ENCODE measurements at places on chromosomes 3 and 15.

DNA sequence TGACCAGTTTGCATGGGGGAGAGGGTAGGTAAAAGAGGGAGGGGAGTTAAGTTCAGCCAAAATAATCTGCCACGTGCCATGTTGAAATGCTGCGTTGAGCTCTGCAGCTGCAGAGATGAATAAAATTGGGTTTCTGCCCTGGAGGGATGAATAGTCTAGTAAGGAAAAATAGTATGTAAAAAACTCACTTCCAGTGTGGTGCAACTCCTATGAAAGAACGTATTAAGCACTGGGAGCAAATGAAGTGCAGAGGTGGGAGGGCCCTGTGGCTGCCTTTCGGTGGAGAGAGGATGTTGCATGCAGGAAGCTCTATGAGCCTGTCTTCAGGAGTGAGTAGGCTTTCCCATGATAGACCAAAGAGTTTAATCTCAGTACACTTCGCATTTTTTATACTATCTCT is 8.6 kb downstream of the CEP63 start:
- DNase-seq: no peak

- DNase-seq: no peak
These were observed 69.1 kb downstream of the PEX5L start for GRCh38 chr3:179967622-179968021.

- peak; percentile 44 for DNase-seq
These were observed at the start of gene ADPRH for GRCh38 chr3:119579366-119580066. Gene ADPRH, plus strand, starts transcription at chr3:119579492. Its CDS starts 2,678 bp downstream, at chr3:119582170.

GRCh38 chr15:72592676-72593075 is 61.8 kb upstream of the GOLGA6B start:
- DNase-seq: no peak

DNA sequence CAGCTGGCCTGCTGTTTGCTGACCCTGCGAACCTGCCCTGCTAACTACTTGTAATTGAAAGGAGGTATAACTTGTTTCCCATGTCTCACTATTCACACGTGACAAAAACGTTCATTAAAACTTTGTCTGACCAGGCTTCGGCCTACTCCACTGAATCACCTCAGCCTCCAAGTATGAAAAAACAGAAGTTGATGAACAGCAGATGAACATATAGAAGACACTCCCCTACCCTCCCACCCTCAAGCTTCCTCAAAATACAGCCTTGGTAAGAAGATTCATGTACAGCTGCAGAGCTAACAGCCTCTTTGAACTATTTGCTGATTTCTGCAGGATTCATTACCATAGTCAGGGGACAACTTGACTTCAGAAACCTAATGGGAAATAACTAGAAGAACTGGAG is 10.7 kb downstream of the RBM15B start:
- DNase-seq: no peak

- peak; percentile 30 for DNase-seq
These were observed 199.5 kb downstream of the GOLGA6L6 start for GRCh38 chr15:20341901-20342600.

DNA sequence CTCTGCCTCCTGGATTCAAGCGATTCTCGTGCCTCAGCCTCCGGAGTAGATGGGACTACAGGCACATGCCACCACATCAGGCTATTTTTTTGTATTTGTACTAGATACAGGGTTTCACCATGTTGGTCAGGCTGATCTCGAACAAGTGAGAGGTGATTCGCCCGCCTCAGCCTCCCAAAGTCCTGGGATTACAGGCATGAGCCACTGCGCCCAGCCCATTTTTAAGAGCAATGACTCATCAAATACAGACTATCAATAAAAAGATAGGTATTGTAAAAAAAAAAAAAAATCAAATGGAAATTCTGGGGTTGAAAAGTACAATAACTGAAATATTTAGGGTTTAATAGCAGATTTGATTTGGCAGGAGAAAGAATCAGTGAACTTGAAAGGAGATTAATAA is 129.0 kb downstream of the TJP1 start:
- DNase-seq: no peak

- DNase-seq: no peak
These were observed 693 bp downstream of the DISP2 start for GRCh38 chr15:40358471-40359353.

DNA sequence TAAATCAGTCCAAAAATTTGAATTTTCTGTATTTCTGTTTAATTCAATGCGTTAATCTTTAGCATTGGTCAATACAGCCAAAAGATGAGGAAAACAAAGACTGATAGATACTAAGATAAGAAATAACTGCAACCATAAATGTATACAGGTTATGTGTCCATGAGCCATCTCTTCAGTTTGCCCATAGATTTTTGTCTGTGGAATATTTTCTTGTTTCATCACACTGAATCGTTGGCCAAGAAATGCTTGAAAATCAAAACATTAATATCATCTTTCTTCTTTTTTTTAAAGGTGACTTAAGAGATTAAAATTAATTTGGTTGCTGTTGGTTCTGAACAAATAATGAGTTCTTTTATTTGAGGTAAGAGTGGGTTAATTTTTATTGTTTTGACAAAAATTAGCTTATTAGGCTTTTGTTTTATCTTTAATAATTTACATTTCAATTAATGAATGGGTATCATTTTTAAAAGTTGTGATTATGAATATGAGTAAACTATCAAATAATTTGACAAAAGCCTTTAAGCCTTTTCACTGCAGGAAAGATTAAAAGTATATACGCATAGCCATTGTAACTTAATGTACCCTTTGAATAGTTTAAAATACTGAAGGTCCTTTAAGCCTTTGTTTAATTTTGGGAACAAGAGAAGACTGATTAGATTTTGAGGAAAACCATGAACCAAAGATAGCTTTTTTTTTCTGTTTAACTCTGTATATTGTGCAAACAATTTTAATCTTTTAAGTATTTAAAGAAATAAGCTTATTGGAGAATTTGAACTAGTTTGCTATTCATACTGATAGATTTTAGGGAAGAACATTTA is 14.7 kb upstream of the CHD2 start:
- no peak for DNase-seq

GRCh38 chr3:13282986-13283876 is 136.9 kb downstream of the NUP210 start:
- no peak for DNase-seq

- no peak for DNase-seq
These were observed 488 bp downstream of the THSD4 start for GRCh38 chr15:71115567-71116351.

- no peak for DNase-seq
These were observed 238.2 kb downstream of the GREM1 start for GRCh38 chr15:32956006-32956405.

DNA sequence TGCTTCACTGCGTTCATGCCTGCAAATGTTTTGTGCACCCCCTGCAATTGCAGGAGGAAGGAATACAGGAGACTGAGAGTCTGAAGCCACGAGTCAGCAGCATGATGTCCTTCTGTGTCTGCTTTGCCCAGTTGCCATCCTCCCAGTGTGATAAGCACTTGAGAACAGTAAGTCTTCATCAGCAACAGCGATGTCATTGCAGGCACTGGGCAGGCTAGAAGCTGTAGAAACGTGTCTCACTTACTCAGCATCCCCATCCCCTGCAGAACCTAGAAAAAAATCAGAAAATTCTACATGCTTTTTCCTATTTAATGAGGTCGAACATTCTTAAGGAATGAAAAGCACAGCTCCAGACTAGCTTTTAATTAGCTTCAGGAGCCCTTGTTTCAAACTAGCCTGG is 156.5 kb upstream of the LPP start:
- no peak for DNase-seq

DNA sequence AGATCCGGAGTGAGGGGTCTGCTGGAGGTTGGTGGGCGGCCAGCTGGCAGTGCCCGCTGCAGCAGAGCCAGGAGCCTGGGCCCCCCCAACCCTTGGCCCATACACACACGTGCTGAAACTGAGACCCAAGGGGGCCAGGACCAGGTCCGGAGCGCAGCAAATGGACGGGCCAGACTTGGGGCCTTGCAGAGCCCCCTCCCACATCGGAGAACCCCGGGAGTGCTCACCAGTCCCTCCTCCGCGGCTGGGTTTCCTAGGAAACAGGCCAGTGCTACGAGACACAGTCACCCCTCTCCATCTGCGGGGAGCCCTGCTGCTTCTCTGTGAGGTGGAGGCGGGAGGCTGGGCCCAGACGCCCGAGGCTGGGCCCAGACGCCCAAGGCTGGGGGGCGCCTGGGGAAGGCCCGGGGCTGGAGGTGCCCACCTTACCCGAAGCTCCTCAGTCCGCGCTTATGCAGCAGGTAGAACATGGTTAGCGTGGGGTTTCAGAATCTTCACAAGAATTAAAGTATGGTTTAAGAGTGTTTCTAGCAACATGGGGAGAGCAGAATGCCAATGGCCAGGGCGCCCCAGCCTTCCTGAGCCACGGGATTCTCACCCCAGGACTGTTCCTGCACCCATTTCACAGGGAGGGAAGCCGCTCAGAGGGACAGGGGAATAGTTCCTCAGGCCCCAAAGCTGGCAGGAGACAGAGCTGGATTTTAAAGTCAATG is 135.0 kb upstream of the PRR20G start:
- no peak for DNase-seq

GRCh38 chr3:152416808-152417580 is 148.3 kb downstream of the MBNL1 start:
- no peak for DNase-seq

DNA sequence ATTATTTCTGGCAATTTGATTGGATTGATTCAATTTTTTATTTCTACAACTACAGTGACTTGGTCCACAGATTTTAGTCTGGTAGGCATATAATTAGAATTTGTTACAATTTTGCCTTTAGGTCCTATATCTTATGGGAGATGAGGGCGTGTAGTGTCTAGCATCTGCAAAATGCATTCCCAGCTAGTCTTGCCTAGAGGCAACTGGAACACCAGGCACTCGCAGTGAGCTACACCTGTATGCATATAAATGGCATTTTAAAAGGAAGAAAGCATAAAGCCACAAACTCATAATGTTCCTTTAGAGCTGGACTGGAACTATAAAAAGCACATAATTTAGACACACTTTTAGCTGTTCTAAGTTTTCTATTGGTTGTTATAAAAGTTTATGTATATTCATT is 17.9 kb upstream of the SPPL2A start:
- no peak for DNase-seq

DNA sequence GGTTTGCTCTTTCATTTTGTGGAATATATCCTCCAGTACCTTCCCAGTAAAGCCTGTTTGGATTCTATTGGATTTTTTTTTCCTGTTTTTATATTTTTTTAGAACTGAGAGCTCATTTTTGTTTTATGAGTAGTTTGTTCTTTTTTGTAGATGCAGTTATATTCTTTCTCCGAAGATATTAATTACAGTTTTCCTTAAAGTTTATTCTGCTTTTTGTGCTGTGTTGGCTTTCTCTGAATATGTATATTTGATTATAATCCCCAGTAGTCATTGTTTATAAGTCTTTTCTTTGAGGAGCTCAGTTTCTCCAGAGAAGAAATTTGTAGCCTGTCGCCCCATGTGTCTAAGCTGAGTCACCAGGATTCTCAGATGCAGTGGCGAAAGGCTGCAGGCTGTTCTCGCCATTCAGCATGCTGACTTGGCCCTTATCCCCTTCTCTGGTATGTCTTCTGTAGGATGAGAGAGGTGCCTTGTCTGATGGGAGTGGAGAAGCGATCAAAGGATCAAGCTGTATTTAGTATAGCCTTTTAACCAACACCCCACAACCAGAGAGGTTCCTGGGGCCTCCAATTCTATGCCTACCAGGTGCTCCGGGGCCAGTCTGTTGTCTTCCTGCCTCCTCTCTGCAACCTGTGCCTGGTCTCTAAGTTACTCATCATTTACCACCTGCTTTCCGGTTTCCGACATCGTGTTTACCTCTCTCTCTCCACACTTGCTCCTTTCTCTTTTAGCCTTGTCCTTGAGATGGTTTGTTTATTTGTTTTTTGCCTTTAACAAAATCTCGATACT is 31.7 kb upstream of the MFSD1 start:
- no peak for DNase-seq

GRCh38 chr3:68163062-68163461 is 508.6 kb upstream of the SUCLG2 start:
- DNase-seq: no peak

DNA sequence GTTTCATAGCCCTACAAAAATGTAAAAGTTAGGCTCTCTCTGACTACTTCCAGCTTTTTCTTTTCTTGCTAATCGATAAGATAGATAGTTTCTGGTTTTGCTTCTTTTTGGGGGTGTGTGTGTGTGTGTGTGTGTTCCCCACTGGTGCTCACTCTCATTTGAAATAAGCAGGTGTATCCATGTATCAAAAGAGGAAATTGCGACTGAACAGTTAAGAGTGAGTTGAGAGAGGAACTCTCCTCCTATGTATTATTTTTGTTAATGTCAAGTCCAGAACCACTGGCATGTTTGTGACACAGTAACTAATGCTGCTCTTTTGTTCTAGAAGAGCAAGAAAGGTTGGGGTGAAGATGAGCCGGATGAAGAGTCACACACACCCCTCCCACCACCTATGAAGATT is 96.7 kb upstream of the UMPS start:
- no peak for DNase-seq

DNA sequence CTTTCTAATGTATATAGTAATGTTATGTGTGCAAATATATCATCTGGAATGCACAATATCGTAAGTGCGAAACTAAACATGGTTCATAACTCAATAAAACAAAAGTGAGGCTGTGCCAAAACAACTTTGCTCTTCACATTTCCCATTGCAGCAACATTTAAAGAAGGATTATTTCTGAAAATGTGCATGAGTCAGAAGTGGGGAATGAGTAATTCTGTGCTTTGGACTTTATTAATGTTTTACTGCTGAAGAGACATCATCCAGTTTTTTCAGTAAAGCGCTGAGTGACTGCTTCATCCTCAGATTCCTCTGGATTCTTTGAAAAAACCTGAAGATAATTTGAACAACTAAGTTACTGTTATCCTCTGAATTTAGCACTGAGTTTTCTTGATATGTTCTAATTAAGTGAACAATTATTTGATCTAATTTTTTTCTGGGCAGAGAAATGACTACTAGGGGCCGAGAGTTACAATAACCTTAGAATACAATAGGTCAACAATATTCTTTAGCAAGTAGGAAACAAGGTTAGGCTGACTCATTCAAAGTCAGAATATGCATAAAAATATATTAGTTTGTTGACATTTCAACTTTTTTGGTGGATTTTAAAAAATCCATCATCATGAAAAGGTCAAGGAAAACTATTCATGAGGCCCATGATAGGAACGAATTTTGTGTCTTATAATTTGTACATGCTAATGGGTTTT is 20.0 kb upstream of the PLCL2 start:
- no peak for DNase-seq

- DNase-seq: no peak
These were observed 32.4 kb upstream of the ALCAM start for GRCh38 chr3:105334138-105334882.

GRCh38 chr3:178195824-178196223 is 340.4 kb upstream of the KCNMB2 start:
- DNase-seq: no peak

Data from activated effector memory CD4-positive, alpha-beta T cell treated with Interleukin-2 at 50 U/mL for 16 hours (primary cell).